ENCODE measurements at places on chromosomes 7 and 10. TPM values are rescaled to one million over a fixed set of nuclear protein-coding genes. Genes with fewer than 3 reads are reported as not detected.

DDX56 gene
- 129 TPM for total RNA-seq

CALN1 gene
- total RNA-seq, result not detected

LIMK1 gene
- total RNA-seq, result 14.6 TPM

IL6 gene
- not detected for total RNA-seq

PDK4 gene
- 2.2 TPM for total RNA-seq

GRCh38 chr7:123220396-123220795 lies 20.6 kb upstream of the SLC13A1 start:
- no peaks in the 10 kb centered on the region for H3K4me1 ChIP-seq
- H3K4me3 ChIP-seq, result no peak overlapping the region
- DNase-seq, result no peak

DNA sequence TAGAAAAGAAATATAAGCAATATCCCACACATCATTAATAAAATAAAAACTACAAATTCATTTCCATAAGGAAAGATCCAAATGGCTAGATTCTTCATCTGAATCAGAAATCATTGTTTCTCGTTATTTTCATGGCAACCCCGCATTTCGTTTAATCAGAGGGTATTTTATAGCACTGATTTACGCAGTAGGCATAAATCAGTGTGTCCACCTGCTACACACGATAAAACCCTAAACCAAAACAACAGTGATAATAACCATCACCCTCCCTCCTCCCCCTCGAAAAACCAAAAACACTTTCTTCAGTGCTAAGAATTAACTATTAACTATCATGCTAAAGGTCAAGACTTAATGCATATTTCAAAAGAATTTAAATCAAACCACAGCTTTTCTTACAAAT lies 16.5 kb downstream of the FKBP14 start:
- H3K27me3 ChIP-seq, result no peaks in the 10 kb centered on the region
- H3K4me1 ChIP-seq, result no peaks in the 10 kb centered on the region
- H3K4me3 ChIP-seq, result no peak overlapping the region
- no peak overlapping the region for H3K27ac ChIP-seq
- H3K36me3 ChIP-seq, result peaks cover 9% of the 10 kb centered on the region
- DNase-seq, result no peak

- peaks cover 37% of the 10 kb centered on the region for H3K4me1 ChIP-seq
- DNase-seq, result no peak
- no peak overlapping the region for H3K4me3 ChIP-seq
- no peaks in the 10 kb centered on the region for H3K27me3 ChIP-seq
- H3K27ac ChIP-seq, result no peak overlapping the region
Observed at GRCh38 chr10:119689016-119689580, 36.8 kb upstream of the INPP5F start.

All from naive thymus-derived CD8-positive, alpha-beta T cell (primary cell).